ENCODE measurements at places on chromosomes 13 and 19. TPM values are rescaled to one million over a fixed set of nuclear protein-coding genes. Genes with fewer than 3 reads are reported as not detected.

- DNase-seq, result no peak
These were observed 7.6 kb upstream of the ANKRD10 start for GRCh38 chr13:110922506-110922905.

- DNase-seq, result no peak
These were observed 465.1 kb upstream of the PCDH20 start for GRCh38 chr13:61880578-61881283.

The PDE4A gene
- polyA plus RNA-seq, result 3.0 TPM

DNA sequence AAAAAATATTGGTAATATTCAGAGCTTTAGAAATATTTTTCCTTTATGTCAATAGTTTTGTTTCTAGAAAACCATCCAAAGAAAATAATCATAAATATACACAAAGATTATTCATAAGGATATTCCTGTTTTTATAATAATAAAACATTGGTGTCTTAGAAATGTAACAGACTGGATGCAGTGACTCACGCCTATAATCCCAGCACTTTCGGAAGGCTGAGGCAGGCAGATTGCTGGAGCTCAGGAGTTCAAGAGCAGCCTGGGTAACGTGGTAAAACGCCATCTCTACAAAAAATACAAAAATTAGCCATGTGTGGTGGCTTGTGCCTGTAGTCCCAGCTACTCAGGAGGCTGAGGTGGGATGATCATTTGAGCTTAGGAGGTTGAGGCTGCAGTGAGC lies 106.8 kb downstream of the DHRS12 start:
- DNase-seq, result no peak

DNA sequence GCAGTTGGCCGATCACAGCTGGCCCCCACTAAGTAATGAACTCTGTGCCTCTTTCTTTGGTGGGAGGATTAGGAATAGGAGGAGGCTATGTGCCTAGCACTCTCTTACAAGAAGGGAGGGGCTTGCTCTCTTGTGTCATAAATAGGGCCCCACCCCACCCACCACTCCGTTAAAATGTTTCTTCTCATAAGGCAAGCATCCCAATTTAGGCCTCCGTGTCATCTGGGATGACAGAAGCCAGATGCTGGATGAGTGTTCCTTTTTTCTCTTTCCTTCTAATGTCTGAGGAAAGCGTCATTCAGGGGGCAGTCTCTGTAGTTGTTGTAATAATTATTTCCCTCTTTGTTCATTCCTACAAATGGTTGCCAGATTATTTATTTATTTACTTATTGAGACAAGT lies at the start of gene LIPE:
TSS of gene LIPE (minus strand) at position 76 of the 400 bp plus-strand sequence. CDS start 239 bp downstream, outside the sequence.
- DNase-seq, result peak; percentile 56

GRCh38 chr13:103812558-103812957 lies 746.3 kb upstream of the SLC10A2 start:
- no peak for DNase-seq

DNA sequence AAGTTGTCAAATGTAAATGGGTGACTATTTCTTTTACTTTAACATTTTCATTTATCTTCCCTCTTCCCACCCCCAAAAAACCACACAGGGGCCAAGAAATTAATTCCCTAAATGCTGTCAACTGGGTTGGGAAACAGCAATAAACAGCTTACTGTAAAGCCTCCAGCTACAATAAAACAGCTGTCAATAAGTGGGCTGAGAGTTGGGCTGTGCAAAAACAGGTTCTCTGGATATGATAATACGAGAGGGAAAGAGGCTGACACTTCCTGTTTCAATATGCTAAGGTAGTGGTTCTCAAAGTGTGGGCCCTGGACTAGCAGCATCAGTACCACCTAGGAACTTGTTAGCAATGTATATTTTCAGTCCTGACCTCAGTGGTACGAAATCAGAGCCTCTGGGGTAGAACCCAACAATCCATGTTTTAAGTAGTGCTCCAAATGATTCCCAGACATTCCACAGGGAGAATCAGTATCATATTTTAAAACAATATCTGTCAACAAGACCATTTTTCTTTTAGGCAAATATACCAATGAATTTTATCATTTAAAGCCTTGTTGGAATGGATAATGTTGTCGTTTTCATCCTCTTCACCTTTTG lies 8.4 kb downstream of the PCDH9 start:
- DNase-seq, result no peak

DNA sequence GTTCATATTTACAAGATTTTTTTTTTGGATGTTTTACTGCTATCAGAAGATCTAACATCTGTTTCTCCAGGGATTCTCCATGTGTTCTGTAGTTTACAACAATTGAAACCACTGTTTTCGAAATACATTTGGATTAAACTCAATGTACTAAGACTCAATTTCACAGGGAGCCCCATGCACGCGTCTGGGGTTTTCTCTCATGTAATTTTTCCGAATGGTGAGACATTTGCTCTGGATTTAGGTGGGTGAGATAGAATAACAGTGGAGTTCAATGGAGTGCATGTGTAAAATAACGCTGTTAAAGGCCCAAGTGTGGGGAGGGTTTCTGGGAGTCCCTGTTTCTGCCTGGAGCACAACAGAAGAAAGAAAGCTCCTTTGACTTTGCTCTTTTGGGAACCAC lies 330.3 kb downstream of the TSHZ3 start:
- DNase-seq, result no peak

DNA sequence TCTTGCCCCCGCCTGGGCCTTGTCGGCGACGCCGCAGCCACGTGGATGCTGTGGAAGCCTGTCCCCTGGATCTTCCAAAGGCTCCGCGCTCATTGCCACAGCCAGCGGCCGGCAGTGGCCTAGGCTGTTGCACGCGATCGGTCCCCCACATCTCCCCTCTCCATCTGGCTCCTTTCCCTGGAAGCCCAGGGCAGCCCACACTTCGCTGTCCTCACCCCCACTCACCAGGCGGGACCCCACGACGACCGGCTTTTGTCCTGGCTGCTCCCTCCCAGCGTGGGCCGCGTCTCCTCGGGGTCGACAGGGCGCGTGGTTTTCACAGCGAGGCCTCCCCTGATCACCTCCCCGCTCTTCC lies 605 bp upstream of the TEX30 start:
- DNase-seq, result no peak

DNA sequence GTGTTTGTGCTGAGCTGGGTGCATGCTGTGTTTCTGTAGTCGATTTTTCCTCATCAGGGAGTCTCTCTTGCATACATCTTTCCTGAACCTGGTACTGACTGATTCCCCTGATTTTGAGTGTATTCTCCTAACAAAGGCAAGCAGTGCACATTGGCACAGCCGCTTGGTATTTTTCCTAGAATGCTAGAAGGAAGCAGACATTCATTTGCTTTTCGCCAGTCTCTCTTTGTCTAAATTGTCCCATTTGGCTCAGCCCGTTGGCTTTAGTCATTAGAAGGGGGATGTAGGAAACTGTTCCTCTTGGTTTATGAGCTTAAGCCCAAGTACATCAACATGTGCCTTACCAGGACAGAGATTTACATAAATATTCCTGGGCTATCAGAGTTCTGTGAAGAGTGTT lies 266.1 kb upstream of the TMTC4 start:
- DNase-seq, result no peak

The EPSTI1 gene
- polyA plus RNA-seq, result 13.3 TPM

The ZNF534 gene
- 0.53 TPM for polyA plus RNA-seq

DNA sequence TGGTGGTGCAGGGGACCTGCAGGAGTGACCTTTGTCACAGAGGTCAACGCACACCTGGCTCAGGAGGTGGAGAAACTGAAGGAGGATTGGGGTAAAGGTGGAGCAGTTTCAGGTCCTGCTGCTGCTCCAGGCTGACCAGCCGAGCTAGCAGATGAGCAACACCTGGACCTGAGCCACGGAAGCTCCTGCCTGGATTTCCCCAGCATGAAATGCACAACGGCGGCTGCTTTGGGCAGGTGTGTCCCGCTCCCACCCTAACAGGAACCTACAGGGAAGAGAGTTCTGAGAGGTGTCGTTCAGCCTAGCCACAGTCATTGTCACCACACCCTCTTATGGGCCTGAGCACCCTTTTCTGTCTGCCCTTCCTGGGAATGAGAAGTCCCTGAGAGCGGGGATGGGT lies 15.7 kb upstream of the CD177 start:
- no peak for DNase-seq

GRCh38 chr13:90365130-90365529 lies 982.4 kb upstream of the MIR17HG start:
- DNase-seq, result no peak

The PRR12 gene
- 22.0 TPM for polyA plus RNA-seq

The ZFP14 gene
- polyA plus RNA-seq, result 13.3 TPM

DNA sequence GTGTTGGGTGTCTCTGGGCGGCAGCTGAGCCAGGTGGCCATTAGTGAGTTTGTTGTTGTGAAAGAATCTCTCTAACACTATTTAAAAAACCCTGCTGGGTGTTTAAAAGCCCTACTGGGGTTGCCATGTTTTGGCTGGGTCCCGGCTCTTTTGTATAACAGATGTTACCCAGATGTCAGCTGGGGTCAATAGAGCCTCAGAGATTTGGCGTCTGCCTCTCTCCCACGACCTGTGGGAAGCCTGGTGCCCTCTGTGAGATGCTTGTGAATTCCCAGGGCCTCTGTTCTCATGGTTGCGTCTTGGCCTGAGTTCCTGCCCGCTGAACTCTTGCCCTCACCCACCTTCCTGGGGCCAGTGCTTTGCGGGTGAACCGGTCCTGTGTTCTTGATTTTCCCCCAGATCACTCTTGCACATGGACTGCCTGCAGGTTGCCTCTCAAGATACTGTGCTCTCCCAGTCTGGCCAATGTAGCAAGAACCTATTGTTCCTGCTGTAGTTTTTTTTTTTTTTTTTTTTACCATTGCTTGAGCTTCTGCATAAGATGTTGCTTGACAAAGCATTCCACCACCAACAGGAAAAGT lies 9.5 kb downstream of the NFILZ start:
- DNase-seq, result no peak
